DMS79 treated with DMSO at 0.1 percent for 48 hours (cell line): ENCODE measurements at places on chromosomes 3 and 15.

- no peak for DNase-seq
These were observed 8.9 kb downstream of the DNAAF4 start for GRCh38 chr15:55499151-55499550.

- no peak for DNase-seq
These were observed 4.7 kb downstream of the DTWD1 start for GRCh38 chr15:49625460-49626036.

- DNase-seq: no peak
These were observed 1532.5 kb upstream of the CADM2 start for GRCh38 chr3:83426300-83426699.

DNA sequence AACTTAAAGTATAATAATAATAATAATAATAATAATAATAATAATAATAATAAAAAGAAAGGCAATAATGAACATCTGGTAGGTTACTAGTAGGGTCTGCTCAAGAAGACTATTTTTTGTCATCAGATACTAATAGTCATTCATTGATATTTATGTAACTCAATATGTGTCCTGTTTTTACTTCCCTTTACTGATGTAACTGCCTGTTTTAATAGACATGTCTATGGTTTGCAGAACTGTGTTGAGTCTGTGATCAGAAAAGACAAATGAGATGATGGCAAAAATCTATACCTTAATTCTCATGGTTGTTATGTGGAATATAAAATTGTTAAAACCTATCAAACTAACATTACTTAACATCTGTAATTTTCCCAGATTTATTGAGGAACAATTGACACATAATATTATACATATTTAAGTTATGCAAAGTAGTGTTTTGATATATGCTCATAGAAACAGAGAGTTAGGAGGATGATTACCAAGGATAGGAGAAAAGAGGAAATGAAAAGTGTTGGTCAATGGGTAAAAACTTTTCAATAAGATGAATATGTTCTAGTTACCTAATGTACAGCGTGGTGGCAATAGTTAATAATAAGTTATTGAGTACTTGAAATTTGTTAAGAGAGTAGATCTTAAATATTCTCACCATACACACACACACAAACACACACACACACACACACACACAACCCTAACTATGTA, 699.4 kb downstream of the ZPLD1 start:
- no peak for DNase-seq

- DNase-seq: no peak
These were observed 133.6 kb downstream of the TJP1 start for GRCh38 chr15:29688506-29689286.
